Stimulated activated CD4-positive, alpha-beta T cell treated with anti-CD3 and anti-CD28 coated beads, Interleukin-15, amount 100 ng/mL, for 48 hours (primary cell): ENCODE measurements at places on chromosomes 12 and 14.

GRCh38 chr12:4141348-4142270 is 132.0 kb upstream of the CCND2 start:
- no peak for DNase-seq

- DNase-seq, result no peak
These were observed 75.3 kb upstream of the MGAT4C start for GRCh38 chr12:86331457-86331856.

GRCh38 chr14:37480446-37481290 is 114.4 kb downstream of the FOXA1 start:
- no peak for DNase-seq

- no peak for DNase-seq
These were observed 2.0 kb downstream of the FOXN4 start for GRCh38 chr12:109307051-109307450.

- no peak for DNase-seq
These were observed 41.7 kb downstream of the RPH3A start for GRCh38 chr12:112833267-112833666.

DNA sequence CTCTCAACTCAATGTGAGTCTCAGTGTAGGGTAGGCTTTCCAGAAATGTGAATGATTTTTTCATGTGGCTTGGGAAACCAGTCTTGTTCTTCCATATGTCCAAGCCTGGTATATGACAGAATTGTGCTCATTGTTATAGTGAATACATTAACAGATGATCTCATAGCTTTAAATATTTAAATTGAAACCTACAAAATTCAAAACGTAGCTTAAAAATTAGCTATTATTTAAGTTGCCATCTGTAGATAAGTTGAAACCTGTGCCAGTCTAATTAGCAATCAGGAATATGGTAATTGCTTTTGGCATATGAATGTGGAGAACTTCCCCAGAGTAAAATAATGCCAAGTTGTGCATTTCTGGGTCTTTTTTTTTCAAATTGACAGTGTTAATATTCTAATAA is 891.6 kb upstream of the SEL1L start:
- no peak for DNase-seq

DNA sequence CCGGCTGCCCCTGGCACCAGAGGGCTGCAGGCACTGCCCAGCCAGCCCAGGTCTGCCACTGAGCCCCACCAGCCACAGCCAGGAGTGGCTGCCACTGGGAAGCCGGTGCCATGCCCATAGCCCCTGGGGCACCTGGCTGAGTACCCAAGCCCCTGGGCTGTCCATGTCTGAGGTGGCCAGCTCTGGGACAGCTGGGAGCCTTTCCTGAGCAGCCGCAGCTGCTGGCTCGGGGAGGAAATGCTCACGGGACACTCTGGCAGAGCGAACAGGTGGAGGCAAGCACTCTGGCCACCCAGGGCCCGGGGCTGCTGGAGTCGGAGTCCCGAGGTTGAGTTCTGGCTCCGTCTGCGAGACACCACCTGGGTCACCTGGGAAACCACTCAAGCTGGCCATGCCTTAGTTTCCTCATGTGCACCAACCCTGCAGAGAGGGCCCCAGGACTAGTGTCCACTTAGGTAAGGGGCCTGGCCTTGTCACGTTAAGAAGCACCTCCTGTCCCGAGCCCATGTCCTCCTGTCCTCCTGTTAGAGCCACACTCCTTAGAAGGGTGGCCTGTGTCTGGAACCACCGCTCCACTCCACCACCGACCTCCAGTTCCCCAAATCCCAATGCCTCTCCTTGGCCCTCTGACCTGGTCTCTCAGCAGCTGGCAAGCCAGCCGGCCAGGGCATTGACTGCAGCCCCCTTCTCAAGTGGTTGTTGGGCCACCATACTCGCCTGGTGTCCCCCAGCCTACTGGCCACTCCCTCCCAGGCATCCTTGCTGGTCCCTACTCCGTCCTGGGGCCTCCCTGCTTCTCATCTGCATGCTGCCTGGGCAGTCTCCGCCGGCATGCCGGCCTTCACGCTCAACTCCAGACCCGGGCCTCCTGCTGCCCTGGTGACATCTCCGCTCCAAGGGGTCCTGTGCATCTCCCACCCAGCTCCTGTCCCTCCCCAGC is 45.3 kb downstream of the BEGAIN start:
- no peak for DNase-seq

DNA sequence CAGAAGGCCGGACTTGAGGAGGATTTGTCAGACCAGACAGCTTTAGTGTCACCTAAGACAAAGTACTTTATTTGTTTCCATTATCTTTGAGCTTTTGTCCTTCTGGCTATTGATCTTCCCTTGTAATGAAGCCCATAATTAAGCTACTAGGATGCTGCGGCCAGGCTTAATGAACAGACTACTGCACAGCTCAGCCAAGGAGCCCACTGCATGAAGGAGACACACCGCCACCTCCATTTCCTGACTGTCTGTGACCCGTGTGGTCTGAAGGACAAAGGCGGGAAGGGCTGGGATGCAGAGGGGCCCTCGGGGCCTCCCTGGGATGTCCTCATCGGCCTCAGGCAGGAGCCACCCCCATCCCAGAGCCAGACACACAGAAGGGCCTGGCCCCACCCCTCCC is 31.0 kb upstream of the GALNT9 start:
- no peak for DNase-seq

DNA sequence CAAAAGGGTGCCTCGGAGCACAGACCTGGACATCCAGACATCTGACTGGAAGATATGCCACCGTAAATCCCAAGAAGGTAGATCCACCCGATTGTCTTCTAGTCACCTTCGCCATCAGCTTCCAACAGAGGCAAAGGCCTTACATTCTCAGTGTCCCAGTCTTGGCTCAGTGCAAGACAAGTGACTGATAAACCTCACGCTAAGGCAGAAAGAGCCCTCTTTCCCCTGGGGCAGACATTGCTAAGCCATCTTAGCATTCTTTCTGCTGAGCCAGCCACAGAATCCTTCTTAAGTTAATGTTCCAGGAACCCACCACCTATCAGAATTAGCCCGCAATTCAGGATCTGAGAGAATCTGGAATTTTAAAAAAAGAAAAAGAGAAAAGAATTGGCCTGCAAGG is 4.3 kb upstream of the PLEKHG6 start:
- no peak for DNase-seq

DNA sequence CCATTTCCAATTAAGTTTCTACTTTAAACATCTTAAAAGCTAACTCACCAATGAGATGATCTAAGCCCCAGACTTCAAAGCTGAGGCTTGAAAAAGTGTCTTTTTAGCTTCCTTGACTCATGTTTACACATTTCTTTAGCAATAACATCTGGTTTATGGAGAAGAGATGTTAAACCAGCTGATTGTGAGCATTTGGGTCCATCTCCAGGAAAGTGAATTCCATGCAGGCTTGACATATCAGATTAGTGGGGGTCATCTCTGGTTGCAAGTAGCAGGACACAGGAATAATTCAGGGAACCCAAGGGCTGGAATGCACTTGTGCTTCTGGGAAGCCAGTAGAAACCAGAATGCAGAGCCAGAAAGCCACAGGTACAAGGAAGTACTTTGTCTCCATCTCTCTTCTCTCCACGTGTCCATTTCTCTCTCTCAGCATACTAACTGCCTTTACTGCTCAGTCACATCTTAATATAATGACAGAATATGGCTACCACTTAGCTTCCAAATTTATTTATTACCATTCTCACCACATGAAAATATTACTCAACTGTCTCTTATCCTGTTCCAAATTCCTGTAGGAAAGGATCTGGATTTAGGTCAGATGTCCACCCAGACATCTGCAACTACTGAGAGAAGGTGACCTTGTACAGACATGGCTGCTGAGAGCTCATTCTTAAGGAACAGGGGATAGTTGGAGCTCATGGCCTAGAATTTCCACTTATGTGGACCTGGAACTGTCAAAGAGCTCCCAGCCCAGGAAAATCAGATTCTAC is 104.4 kb downstream of the SCN8A start:
- DNase-seq, result no peak

DNA sequence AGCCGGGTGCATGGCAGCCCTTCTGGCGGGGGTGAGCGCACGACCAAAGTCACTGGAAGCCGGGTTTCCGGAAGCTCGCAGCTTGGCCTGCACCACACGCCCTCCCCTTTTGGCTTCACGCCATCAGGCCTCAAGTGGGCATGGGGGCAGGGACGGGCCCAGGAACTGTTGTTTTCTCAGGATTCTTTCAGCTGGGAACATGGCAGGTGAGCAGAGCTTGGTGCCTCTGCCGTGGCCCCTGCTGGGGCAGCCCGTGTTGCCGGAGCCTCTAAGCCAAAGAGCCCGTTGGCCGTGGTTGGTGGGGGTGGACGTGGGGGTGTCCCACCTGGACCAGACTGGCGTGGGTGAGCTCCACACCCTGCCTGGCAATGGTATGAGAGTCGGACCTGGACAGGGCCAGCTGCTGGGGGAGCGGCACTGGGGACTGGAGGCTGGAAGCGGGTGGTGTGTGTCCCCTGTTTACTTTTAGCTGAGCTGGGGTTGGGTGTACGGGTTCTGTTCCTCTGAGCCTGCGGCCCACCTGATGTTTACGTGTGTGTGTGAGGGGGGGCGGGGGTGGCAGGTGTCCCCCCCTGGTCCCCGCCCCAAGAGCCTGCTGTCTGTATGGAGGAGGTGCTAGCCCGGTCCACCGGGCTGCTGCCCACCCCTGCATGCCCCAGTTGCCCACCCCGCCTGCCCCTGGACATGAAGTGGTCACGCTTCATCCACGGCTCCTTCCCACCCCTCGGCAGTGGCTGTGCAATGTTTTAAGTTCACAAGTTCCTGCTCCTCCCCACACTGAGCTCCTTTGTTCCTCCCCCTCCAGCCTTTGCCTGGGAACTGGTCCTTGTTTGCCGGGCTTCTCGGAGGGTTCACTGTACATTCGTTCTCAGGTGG is 28.7 kb upstream of the PLD4 start:
- no peak for DNase-seq

- no peak for DNase-seq
These were observed 275.7 kb upstream of the CRY1 start for GRCh38 chr12:107369006-107369405.

- no peak for DNase-seq
These were observed 462.4 kb upstream of the RGS6 start for GRCh38 chr14:71469643-71470335.

DNA sequence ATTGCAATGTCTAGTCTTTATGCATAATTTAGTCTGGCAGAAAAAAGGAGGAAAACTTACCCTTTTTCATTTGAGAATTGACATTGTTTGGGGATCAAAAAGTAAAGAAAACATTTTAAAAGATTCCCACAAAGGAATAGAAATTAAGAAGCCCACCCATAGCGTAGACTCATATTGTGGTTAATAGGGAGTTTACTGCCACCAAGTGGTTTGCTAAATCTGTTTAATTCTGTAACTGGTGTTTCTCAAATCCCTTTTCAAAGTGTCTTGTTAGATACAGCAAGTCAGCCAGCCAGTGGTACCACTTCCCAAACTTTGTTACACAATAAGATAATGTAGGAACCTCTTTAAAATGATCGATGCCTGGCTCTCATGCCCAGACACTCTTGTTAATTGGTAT is 180.3 kb downstream of the IPO8 start:
- no peak for DNase-seq

- no peak for DNase-seq
These were observed 34.6 kb upstream of the NT5DC3 start for GRCh38 chr12:103875666-103876065.

DNA sequence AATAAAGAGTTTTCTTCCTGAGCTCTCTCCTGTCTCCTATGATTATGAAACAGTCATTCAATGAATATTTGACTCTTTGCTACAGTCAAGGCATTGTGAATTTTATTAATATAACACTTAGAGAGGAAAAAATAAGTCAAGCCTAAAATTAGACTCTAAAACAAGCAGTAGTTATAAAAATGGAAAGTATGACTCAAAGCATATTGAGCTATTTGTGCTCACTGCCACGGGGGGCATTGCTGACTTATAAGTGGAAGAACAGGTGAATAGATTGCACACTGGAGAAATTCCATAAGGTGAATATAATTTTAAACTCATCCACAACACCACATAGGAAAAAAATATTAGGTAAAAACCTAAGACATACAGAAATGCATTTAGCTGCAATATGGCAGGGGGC is 87.7 kb upstream of the CCDC196 start:
- DNase-seq, result no peak

GRCh38 chr14:103391048-103391447 is 5.8 kb downstream of the MARK3 start:
- DNase-seq, result no peak

DNA sequence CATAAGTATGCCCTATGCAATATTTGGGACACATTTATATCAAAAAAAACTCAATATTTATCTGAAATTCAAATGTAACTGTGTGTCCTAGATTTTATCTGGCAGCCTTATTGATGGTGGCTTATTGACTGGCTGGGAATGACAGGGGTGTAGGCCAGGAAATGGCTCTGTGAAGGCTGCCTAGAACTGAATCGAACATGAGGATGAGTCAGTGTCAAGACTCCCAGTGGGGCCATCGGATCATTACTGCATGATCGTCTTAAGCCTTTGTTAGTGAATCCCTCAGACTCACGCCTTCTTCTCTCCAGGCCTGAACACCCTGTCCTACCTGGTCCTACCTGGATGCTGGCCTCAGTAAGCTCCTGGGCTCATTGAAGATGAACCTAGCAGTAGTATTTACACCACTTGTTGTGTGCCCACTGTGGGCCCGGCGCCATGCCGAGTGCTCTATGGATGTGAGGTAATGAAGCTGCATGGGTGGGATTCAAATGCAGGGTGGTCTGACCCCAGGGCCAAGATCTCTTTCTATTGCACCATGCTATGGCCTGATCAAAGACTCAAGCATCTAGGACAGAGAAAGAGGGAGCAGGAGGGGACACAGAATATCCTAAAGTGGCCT is 21.0 kb upstream of the FAIM2 start:
- DNase-seq, result no peak

DNA sequence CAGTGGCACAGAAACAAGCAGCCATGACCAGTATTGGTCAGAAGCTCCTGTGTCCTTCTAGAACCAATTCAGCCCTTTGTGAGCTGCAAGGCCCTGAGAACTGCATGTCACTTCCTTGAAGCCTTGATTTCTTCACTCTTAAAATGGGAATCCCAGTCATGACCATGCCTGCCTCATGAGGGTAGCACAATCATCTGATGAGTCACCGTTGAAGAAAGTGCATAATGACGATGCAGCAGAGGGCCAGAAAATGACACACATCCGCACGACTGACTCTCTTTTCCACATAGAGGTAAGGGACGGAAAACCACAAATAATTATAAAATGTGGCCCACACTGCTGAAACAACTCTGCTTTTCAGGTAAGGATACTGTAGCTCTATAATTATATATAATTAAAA is 777.4 kb downstream of the BCL11B start:
- peak; percentile 14 for DNase-seq
